ENCODE measurements at places on chromosomes 11 and 22. TPM values are rescaled to one million over a fixed set of nuclear protein-coding genes. Genes with fewer than 3 reads are reported as not detected.

Gene OR4S2
- total RNA-seq: not detected

Gene ANGPTL5
- not detected for total RNA-seq

GRCh38 chr11:65793625-65794400 lies 7.0 kb downstream of the OVOL1 start:
- H3K27me3 ChIP-seq: peaks cover 2% of the 10 kb centered on the region
- no peak overlapping the region for H3K27ac ChIP-seq
- no peak overlapping the region for H3K4me3 ChIP-seq

DNA sequence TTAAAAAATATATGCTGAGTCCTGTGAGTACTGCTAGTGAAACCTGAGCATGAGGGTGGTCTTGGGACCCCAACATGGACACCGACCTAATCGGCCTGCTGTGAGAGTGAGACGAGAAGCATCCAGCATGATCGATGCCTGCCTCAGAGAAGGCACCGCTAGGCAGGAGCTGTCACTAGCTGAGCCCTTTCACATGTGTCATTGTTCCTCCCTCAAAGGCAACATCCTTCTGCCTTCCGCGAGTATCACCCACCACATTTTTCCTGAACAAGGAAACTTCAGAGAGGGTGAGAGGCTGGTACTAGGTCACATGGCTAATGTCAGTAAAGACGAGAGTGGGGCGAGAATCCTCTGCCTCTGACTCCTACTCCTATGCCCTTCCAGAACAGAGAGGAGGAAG lies 35.6 kb downstream of the AP1B1 start:
- H3K27ac ChIP-seq: no peak overlapping the region
- peaks cover under 1% of the 10 kb centered on the region for H3K36me3 ChIP-seq
- H3K4me1 ChIP-seq: no peaks in the 10 kb centered on the region
- DNase-seq: no peak
- no peak overlapping the region for H3K4me3 ChIP-seq

Gene SLC22A6
- total RNA-seq: not detected

Gene OR51B4
- total RNA-seq: not detected

- H3K27ac ChIP-seq: peak overlapping the region; percentile 96
- no peak for DNase-seq
- no peaks in the 10 kb centered on the region for H3K27me3 ChIP-seq
- peak overlapping the region; percentile 93 for H3K4me3 ChIP-seq
Measured at GRCh38 chr11:116986521-116987105, 111.6 kb downstream of the SIK3 start.

DNA sequence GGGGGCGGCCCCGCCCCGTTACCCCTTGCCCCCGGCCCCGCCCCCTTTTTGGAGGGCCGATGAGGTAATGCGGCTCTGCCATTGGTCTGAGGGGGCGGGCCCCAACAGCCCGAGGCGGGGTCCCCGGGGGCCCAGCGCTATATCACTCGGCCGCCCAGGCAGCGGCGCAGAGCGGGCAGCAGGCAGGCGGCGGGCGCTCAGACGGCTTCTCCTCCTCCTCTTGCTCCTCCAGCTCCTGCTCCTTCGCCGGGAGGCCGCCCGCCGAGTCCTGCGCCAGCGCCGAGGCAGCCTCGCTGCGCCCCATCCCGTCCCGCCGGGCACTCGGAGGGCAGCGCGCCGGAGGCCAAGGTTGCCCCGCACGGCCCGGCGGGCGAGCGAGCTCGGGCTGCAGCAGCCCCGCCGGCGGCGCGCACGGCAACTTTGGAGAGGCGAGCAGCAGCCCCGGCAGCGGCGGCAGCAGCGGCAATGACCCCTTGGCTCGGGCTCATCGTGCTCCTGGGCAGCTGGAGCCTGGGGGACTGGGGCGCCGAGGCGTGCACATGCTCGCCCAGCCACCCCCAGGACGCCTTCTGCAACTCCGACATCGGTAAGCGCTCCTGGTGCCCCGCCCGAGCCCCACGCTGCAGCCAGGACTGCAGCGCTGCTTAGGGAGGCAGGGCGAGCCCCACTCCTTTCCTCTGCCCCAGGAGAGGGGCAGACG lies at the start of gene TIMP3:
Gene TIMP3 (plus strand): TSS at position 169 of the 700 bp plus-strand sequence. CDS start 297 bp downstream, at position 466.
- H3K4me3 ChIP-seq: no peak within 1 kb of the TSS
- DNase-seq: no peak
- peaks cover 3% of the 10 kb centered on the region for H3K4me1 ChIP-seq

Gene DLG2
- 1.1 TPM for total RNA-seq

DNA sequence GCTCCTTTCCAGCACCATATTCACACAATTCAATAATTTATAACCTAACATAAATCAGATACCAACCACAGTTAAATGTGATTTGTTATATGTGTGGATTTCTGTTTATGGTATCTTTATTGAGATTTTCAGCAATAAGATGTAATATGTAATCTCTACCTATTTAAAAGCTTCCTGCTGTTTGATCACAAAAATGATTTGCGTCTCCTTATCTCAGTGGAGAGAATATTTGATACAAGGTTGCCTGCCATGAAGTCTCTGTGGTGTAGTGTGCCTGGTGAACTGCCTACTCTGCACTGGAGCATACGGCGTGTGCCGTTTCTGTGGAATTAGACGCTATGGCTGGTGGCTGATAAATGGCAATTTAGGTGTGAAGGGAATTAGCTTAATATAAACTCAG lies 741.1 kb downstream of the NELL1 start:
- DNase-seq: no peak
- peaks cover 6% of the 10 kb centered on the region for H3K36me3 ChIP-seq
- H3K27ac ChIP-seq: no peak overlapping the region
- H3K27me3 ChIP-seq: no peaks in the 10 kb centered on the region

DNA sequence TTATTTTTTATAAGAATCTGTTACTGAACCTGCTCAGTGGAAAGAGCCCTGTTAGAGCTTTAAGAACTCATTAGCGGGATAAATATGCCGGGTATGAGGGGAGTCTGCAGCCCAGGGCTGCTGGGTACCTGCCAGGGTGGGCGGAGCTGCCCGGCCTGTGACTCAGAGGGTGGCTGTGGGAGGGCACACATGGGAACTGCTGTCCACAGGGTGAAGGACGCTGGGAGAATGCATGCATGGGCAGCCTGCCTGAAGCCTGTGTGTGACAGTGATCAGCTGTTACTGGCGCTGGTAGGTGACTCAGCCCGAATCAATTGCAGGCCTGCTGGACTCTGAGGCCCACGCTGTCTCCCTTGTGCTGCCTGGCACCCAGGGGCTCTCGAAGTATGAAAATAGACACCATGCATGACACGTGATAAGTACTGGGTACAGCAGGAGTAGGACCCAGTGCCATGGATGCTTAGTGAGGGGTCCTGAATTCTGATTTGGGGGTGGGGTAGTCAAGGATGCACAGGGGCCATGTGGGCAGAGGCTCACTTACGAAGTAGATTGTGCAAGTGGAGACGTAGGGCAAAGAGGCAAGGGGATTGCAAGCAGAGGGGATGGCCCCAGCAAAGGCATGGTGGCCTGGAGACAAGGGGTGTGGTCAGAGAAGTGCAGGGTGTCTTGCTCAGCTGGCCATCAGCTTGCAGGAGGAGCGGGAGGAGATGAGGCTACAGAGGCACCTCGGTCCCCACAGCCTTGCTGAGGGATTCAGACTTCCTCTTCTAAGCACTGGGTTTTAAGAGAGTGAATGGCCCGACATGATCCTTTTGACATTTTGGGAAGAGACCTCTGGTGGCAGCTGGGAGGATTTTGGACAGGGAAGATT lies 36.5 kb downstream of the GRIK4 start:
- peaks cover 29% of the 10 kb centered on the region for H3K4me1 ChIP-seq
- peaks cover 2% of the 10 kb centered on the region for H3K27me3 ChIP-seq
- H3K27ac ChIP-seq: no peak overlapping the region
- H3K36me3 ChIP-seq: no peaks in the 10 kb centered on the region
- no peak overlapping the region for H3K4me3 ChIP-seq

Gene DCHS1
- total RNA-seq: 0.73 TPM

Gene BIK
- total RNA-seq: not detected

Gene LGALS12
- total RNA-seq: 0.59 TPM

Gene OR8U1
- total RNA-seq: not detected

- DNase-seq: no peak
- no peak overlapping the region for H3K4me3 ChIP-seq
- no peaks in the 10 kb centered on the region for H3K4me1 ChIP-seq
- no peak overlapping the region for H3K27ac ChIP-seq
Measured at GRCh38 chr11:76962583-76963416, 71.4 kb upstream of the B3GNT6 start.

DNA sequence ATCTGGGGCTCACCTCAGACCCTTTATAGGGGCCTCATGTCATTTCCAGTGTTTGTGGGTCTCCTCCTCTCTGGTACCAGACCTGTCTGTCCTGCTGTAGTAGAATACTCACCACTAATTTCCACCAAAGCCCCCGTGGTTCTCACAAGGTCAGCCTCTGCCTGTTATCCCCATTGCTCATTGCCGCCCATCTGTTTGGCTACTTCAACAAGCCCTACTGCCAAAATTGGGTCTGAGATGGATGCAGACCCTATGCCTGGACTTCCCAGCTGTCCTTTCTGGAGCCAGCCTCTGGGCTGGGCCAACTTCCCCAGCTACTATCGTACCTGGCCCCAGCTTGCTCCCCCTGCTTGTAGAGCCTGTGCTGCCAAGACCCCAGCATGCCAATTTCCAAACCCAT lies 152.1 kb upstream of the ISX start:
- peaks cover 20% of the 10 kb centered on the region for H3K27me3 ChIP-seq
- H3K36me3 ChIP-seq: no peaks in the 10 kb centered on the region
- no peak overlapping the region for H3K4me3 ChIP-seq
- no peaks in the 10 kb centered on the region for H3K4me1 ChIP-seq

DNA sequence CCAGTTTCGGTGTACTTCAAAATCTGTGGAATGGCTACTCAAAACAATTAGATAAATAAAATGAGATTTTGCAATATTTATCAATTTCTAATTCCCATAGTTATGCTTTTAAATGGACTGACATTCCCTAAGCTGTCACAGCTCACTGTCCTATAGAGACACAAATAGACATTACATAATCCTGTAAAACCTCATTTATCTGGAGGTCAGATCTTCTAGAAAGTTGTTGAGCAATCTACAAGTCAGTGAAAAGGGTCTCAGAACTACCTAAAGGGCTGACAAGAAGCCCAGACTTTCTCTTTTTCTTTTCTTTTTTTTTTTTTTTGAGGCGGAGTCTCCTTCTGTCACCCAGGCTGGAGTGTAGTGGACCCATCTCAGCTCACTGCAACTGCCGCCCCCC lies 12.0 kb downstream of the ALG8 start:
- peaks cover 4% of the 10 kb centered on the region for H3K4me1 ChIP-seq
- no peaks in the 10 kb centered on the region for H3K27me3 ChIP-seq
- H3K4me3 ChIP-seq: no peak overlapping the region
- no peak overlapping the region for H3K27ac ChIP-seq
- no peak for DNase-seq

Gene CD3E
- total RNA-seq: 148 TPM

Gene SCN4B
- not detected for total RNA-seq

GRCh38 chr11:131661132-131661531 lies 290.7 kb downstream of the NTM start:
- H3K4me1 ChIP-seq: peaks cover 5% of the 10 kb centered on the region
- no peak for DNase-seq
- peaks cover 8% of the 10 kb centered on the region for H3K27me3 ChIP-seq
- no peak overlapping the region for H3K4me3 ChIP-seq
- no peaks in the 10 kb centered on the region for H3K36me3 ChIP-seq
- H3K27ac ChIP-seq: no peak overlapping the region

- H3K4me3 ChIP-seq: no peak overlapping the region
- no peak overlapping the region for H3K27ac ChIP-seq
- no peak for DNase-seq
- H3K27me3 ChIP-seq: peaks cover 10% of the 10 kb centered on the region
- no peaks in the 10 kb centered on the region for H3K36me3 ChIP-seq
Measured at GRCh38 chr11:44674809-44675208, 52.0 kb upstream of the TSPAN18 start.

GRCh38 chr11:94129512-94130297 lies 1.1 kb downstream of the PANX1 start:
- no peak overlapping the region for H3K4me3 ChIP-seq
- H3K36me3 ChIP-seq: no peaks in the 10 kb centered on the region
- peaks cover 29% of the 10 kb centered on the region for H3K4me1 ChIP-seq
- H3K27me3 ChIP-seq: no peaks in the 10 kb centered on the region

DNA sequence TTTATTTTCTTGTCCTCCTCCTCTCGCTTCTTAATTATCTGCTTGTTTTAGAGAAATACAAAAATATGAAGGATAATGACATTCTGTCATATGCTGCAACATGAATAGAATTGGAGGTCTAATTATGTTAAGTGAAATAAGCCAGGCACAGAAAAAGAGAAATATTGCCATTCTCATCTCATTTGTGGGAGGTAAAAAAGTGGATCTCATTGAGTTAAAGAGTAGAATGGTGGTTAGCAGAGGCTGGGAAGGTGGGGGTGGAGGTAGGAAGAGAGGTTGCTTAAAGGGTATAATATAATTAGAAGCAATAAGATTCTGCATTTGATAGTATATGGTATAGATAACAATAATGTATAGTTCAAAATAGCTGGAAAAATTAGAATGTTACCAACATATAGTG lies 231.3 kb downstream of the JRKL start:
- no peaks in the 10 kb centered on the region for H3K27me3 ChIP-seq
- no peak overlapping the region for H3K4me3 ChIP-seq
- no peak overlapping the region for H3K27ac ChIP-seq
- DNase-seq: no peak

GRCh38 chr11:2265396-2265795 lies 5.0 kb downstream of the ASCL2 start:
- DNase-seq: no peak
- peak overlapping the region; percentile 91 for H3K27ac ChIP-seq
- peak overlapping the region; percentile 83 for H3K4me3 ChIP-seq
- H3K27me3 ChIP-seq: no peaks in the 10 kb centered on the region
- no peaks in the 10 kb centered on the region for H3K36me3 ChIP-seq
- H3K4me1 ChIP-seq: peaks cover 27% of the 10 kb centered on the region

DNA sequence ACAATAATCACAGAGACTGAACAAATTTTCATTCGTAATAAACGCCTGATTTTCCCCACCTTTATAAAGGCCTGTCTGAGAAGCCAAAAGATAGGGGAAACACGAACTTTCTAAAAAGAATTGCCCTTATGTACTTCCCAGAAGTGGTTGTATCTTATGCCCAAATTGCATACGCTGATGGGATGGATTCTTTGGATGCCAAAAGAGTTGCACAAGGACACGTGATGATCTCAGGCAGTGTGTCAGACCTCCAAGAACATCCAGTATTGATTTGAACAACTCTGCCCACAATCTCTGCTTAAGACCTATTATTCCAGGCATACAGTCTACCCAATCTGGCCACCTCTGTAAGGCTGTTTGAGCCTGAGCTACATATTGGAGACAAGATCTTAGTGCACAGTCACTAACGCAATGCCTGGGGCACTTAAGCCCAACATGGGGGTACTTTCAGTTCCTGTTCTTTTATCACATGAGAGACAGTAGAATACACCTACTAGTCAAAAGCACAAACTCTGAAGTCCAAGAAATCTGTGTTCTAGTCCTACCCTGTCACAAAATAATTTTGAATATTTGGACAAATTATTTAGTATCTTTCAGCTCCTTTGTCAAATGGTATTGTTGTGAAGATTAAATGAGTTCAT lies 38.9 kb downstream of the OR10A6 start:
- peaks cover 20% of the 10 kb centered on the region for H3K27me3 ChIP-seq
- no peak overlapping the region for H3K27ac ChIP-seq
- no peaks in the 10 kb centered on the region for H3K36me3 ChIP-seq
- no peak for DNase-seq
- no peak overlapping the region for H3K4me3 ChIP-seq

GRCh38 chr22:47409539-47410275 lies 647.3 kb downstream of the TBC1D22A start:
- H3K4me1 ChIP-seq: no peaks in the 10 kb centered on the region
- peaks cover 21% of the 10 kb centered on the region for H3K27me3 ChIP-seq
- DNase-seq: no peak
- H3K27ac ChIP-seq: no peak overlapping the region

Gene MOGAT2
- total RNA-seq: not detected

GRCh38 chr11:129917231-129917630 lies 21.9 kb upstream of the NFRKB start:
- H3K36me3 ChIP-seq: no peaks in the 10 kb centered on the region
- H3K4me3 ChIP-seq: no peak overlapping the region
- no peak overlapping the region for H3K27ac ChIP-seq
- peaks cover 7% of the 10 kb centered on the region for H3K4me1 ChIP-seq
- DNase-seq: no peak
- H3K27me3 ChIP-seq: no peaks in the 10 kb centered on the region
